Dermis microvascular lymphatic vessel endothelial cell (primary cell): ENCODE measurements at places on chromosomes 3 and 15. TPM values are rescaled to one million over a fixed set of nuclear protein-coding genes. Genes with fewer than 3 reads are reported as not detected.

Gene TTLL13
- under 0.01 and 0.13 TPM in 2 replicates for total RNA-seq

Gene SH2D7
- total RNA-seq: not detected in 2 replicates

Gene KLHL40
- total RNA-seq: not detected in 2 replicates

Gene CD96
- not detected in 2 replicates for total RNA-seq

Gene KBTBD8
- total RNA-seq: 1.0 and 1.8 TPM in 2 replicates

Gene FBN1
- 72.1 and 94.6 TPM in 2 replicates for total RNA-seq

Gene MGLL
- 30.1 and 33.4 TPM in 2 replicates for total RNA-seq

Gene EIF5A2
- 3.7 and 4.4 TPM in 2 replicates for total RNA-seq

Gene REC114
- not detected in 2 replicates for total RNA-seq

Gene GP9
- total RNA-seq: not detected in 2 replicates

Gene CFAP100
- not detected in 2 replicates for total RNA-seq

Gene ST8SIA2
- total RNA-seq: 0.13 and 0.25 TPM in 2 replicates

Gene EFCC1
- 2.7 and 9.0 TPM in 2 replicates for total RNA-seq

Gene GOLGA6D
- total RNA-seq: not detected in 2 replicates

Gene ADAMTSL3
- total RNA-seq: 22.2 and 26.2 TPM in 2 replicates

Gene TMCO5A
- not detected in 2 replicates for total RNA-seq

Gene FSIP1
- 0.25 and 0.51 TPM in 2 replicates for total RNA-seq

Gene HRG
- total RNA-seq: not detected in 2 replicates

Gene C3orf22
- not detected in 2 replicates for total RNA-seq

Gene SLC24A5
- not detected in 2 replicates for total RNA-seq

Gene ISLR
- total RNA-seq: 0.13 TPM in 1 of 2 replicates, not detected in the other

Gene CALML4
- 1.3 and 1.4 TPM in 2 replicates for total RNA-seq

Gene PARP15
- 0.39 and 1.0 TPM in 2 replicates for total RNA-seq

Gene MAP2K5
- 3.5 and 3.7 TPM in 2 replicates for total RNA-seq

Gene GOLGA8K
- 0.13 and 0.39 TPM in 2 replicates for total RNA-seq

Gene CSPG4
- under 0.01 and 0.13 TPM in 2 replicates for total RNA-seq

Gene PLCH1
- under 0.01 TPM in 1 of 2 replicates, not detected in the other for total RNA-seq

Gene ISG20
- total RNA-seq: 29.8 and 36.8 TPM in 2 replicates

Gene FBXW12
- not detected in 2 replicates for total RNA-seq

Gene STIMATE
- total RNA-seq: 8.0 and 12.9 TPM in 2 replicates

Gene TTC23
- 12.5 and 17.1 TPM in 2 replicates for total RNA-seq

Gene QTRT2
- 22.5 and 25.0 TPM in 2 replicates for total RNA-seq

Gene PLSCR4
- 569 and 1,330 TPM in 2 replicates for total RNA-seq

Gene ZIC4
- not detected in 2 replicates for total RNA-seq

Gene UNC13C
- total RNA-seq: not detected in 2 replicates

Gene SCN5A
- total RNA-seq: 6.2 and 10.1 TPM in 2 replicates

Gene TRAT1
- total RNA-seq: not detected in 2 replicates

Gene GOLGA6A
- total RNA-seq: not detected in 2 replicates

Gene CPN2
- not detected in 2 replicates for total RNA-seq

Gene SKOR1
- under 0.01 TPM in 2 replicates for total RNA-seq

Gene CNTN3
- not detected in 2 replicates for total RNA-seq

Gene IL16
- 2.4 and 2.7 TPM in 2 replicates for total RNA-seq

Gene CLDN16
- total RNA-seq: not detected in 2 replicates

Gene FAM107A
- 0.76 and 1.2 TPM in 2 replicates for total RNA-seq

Gene ABHD10
- total RNA-seq: 21.6 and 25.8 TPM in 2 replicates

Gene CGNL1
- 25.7 and 27.7 TPM in 2 replicates for total RNA-seq

Gene RTP1
- total RNA-seq: not detected in 2 replicates

Gene DISP2
- under 0.01 and 0.13 TPM in 2 replicates for total RNA-seq

Gene ACAD9
- 32.2 and 32.7 TPM in 2 replicates for total RNA-seq

Gene MINDY4B
- total RNA-seq: not detected in 2 replicates

Gene CHL1
- not detected in 2 replicates for total RNA-seq

Gene UBXN7
- total RNA-seq: 17.1 and 18.2 TPM in 2 replicates

Gene GUCA1C
- total RNA-seq: not detected in 2 replicates

Gene VILL
- total RNA-seq: 2.2 and 4.0 TPM in 2 replicates

Gene CCDC13
- total RNA-seq: 0.13 and 0.25 TPM in 2 replicates
